ENCODE measurements at places on chromosomes 2 and 18.

GRCh38 chr2:133516405-133517026 lies 51.7 kb downstream of the NCKAP5 start:
- DNase-seq: no peak

GRCh38 chr2:234814374-234814773 lies 137.4 kb upstream of the SH3BP4 start:
- DNase-seq: no peak

- no peak for DNase-seq
Measured at GRCh38 chr18:43665105-43665788, 388.0 kb upstream of the SYT4 start.

GRCh38 chr18:55857956-55858355 lies 270.0 kb upstream of the TCF4 start:
- DNase-seq: no peak

GRCh38 chr18:56775701-56776100 lies 124.5 kb downstream of the WDR7 start:
- no peak for DNase-seq

DNA sequence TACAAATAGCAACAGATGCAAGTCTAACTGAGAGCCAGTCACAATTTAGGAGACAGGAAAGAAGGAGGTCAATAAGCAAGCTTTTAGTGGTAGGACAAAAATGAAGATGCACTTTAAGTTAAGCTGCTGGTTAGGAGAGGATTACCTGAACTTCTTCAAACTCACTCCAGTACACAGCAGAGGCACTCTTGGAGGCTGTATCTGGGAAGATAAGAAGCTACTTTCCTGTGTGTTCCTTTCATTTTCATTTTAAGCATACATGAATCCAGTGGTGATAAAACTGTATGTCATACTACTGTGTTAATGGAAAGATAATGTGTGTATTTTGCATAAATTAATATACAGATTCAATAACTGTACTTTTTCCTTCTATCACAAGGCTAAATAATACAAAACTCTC lies 49.6 kb downstream of the HYCC2 start:
- DNase-seq: no peak

- no peak for DNase-seq
Measured at GRCh38 chr2:101720732-101721131, 23.2 kb downstream of the MAP4K4 start.

DNA sequence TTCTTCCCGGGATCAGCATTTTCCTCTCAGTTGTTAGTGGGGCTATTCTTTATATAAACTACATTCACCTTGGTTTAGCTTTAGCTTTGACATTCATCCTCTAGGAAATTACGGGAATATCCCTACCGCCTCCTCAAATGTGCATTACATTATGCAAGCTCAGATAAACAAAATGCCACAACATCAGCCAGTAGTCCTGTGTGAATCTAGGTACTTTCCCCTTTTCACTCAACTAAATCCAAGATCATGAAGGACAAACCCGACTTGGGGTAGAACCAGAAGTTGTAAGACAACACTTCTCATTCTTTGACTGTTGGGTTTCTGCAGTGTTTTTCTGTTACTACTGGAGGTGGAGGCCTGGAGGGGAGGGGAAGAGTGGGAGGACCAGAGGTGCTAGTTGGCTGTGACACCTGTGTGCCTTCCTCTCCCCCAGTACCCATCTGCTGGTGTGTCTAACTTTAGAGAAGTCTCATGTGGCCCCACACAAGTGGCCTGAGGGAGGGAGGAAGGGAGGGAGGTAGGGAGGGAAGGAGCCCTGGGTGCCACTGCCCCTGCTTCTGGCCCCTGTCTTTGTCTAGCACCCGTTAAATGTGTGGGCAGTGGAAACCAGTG lies 84.8 kb upstream of the BCL2L11 start:
- DNase-seq: no peak

- DNase-seq: no peak
Measured at GRCh38 chr2:36906277-36906676, 60.1 kb downstream of the STRN start.

GRCh38 chr2:9844576-9844975 lies 1.3 kb downstream of the TAF1B start:
- no peak for DNase-seq

DNA sequence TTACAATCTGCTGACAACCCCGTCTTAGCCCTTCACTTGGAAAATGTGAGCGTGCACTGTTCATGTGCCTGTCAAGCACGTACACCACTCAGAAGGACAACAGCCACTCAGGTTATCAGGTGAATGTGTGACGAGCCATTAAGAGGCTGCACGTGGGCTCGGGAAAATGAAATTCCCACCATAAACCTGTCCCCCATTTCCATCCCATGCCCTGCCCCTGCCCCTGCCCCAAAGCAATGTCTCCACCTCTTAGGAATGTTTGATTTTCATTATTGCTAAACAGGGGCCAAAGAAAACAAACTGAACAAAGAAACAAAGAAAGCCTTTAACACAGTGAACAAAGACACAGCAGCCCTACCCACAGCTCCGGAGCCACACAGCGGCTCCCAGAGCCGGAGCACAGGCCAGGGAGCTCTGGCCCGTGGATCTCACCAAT lies 90.5 kb downstream of the TMEM18 start:
- DNase-seq: no peak

DNA sequence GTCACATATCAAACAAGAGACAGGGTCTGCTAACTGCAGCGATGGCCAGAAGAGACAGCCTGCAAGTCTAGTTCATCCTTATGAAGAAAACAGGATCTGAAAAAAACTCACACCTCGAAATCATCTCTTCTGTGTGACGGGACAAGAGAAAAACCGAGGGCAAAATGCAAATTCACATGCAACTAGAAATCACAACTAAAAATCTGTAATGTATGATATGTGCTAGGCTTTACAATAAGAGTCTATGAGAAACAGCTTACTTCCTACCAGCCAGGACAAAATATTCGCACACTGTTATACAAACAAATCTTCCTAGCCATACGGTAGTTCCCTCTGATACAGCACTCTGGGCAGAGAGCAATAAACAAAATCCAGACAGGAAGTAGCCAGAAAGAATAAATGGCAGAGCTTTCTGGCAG lies 48.8 kb downstream of the ANKRD44 start:
- DNase-seq: no peak

DNA sequence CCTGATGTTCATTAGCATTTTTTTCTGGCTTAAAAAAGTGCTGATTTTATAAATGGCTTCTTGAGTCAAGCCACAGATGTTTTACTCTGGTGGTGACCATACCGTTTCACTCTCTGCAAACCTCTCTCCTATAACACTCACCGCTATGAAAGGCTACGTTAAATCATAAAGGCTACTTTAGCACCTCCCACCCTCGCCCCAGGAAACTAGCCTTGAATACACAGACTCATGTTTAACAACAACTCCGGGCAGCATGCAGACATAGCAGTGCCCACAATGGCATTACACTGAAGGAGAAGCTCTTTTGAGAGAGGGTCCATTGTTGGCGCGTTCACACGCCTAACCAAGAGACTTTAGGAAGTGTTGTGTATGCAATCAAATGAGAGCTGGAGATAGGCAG lies 5.6 kb downstream of the MYT1L start:
- DNase-seq: no peak

- no peak for DNase-seq
Measured at GRCh38 chr18:54480616-54481015, 110.4 kb upstream of the DYNAP start.

DNA sequence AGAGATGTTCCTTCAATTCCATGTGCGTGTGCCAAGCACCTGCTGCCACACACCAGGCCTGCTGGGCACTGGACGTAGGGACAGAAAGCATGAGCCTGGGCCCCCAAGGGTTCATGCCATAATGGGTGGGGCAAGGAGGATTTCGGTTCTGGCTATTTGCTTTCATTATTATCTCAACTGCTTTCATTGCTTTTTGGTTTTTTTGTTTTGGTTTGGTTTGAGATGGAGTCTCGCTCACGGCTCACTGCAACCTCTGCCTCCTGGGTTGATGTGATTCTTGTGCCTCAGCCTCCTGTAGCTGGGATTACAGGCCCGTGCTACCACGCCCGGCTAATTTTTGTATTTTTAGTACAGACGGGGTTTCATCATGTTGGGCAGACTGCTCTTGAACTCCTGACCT lies 57.2 kb downstream of the SF3B1 start:
- DNase-seq: no peak

- DNase-seq: no peak
Measured at GRCh38 chr2:28117104-28117596, 226.6 kb downstream of the BABAM2 start.

DNA sequence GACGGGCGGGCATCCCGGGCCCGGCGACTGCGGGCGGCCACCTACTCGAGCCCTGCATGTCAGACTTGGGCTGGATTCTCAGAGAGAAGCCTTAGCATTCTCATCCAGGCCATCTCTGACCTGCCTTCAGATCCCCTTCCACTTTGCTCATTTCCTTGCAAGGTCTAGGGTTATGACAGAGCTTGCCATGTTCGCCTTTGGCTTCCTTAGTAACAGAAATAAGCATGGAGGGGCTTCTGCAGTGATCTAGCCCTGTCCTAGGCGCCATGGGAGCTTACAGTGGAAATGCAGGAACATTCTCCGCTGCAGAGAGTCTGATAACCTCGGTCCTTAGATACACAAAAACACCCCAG lies 632 bp upstream of the ACVR1 start:
- DNase-seq: no peak

GRCh38 chr2:122478117-122478516 lies 722.7 kb downstream of the TSN start:
- no peak for DNase-seq

- DNase-seq: no peak
Measured at GRCh38 chr2:132503701-132504100, 87.1 kb downstream of the GPR39 start.

DNA sequence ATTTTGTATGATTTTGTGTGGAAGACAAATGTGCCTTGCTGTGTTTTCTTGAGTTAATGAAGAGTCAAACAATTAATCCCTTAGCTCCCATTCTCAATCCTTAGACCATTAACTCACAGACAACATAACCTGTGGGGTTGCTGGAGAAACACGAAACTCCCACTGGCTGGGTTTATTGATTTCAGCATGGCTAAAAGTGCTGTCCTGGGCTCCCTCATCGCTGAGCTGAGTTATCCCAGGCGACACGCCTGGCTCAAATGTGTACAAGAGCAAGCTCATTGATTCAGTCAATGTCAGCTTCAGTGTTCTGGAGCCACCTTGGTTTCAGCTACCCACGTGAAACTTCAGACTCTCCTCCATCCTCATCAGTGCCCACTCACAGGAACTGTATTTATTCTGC lies 896.1 kb downstream of the CNTNAP5 start:
- no peak for DNase-seq

GRCh38 chr2:9300214-9300613 lies 93.6 kb downstream of the ASAP2 start:
- no peak for DNase-seq

DNA sequence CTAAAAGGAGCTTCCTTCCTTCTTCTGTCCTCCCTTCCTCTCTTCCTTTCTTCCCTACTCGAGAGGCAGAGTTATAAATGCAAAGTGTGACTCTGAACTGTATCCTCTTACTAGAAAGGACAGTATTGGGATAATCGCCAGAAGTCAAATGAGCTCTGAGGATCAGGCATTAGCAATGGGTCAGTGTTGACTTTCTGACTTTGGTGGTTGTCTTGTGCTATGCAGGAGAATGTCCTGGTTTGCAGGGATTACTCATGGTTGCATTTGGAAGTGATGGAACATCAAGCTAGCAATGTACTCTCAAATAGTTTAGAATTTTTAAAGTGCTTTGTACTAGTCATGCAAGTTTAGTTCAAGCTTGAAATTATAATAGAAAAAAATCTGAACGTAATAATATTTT lies 115.6 kb downstream of the TXNL1 start:
- DNase-seq: no peak

DNA sequence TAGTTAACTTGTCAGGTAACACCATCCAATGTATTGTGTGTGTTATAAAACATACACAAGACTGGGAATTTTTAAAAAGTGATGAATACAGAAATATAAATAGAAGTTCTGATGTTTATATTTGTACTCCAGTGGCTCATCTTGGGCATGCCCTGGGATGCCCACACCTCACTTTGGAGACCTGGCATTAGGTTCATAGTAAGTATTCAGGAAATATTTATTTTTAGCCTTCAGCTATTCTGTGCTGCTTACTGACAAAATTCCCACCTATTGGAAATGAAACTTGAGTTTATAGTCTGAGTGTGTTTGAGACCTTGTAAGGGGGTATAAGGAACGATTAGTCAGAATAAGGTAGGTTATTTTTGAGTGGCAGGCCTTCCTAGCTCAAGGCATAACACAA lies 67.5 kb downstream of the MYO1B start:
- no peak for DNase-seq

DNA sequence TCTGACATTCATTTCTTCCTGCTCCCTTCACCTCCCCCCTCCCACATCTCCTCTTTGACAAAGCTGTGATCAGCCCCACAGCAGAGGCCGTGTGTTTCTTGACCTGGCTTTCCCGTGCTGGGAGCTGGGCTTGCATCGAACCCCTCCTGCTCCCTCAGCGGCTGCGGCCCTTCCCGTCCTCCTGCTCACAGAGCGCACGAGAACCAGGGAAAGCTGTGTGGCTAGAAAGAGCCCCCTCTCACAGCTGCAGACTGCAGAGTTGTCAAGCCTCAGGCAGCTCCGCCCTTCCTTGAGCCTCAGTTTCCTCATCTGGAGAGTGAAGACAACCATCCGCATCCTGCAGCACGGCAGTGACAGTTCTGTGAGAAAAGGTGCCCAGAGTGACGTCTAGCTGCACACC lies 65.7 kb upstream of the GLI2 start:
- no peak for DNase-seq

DNA sequence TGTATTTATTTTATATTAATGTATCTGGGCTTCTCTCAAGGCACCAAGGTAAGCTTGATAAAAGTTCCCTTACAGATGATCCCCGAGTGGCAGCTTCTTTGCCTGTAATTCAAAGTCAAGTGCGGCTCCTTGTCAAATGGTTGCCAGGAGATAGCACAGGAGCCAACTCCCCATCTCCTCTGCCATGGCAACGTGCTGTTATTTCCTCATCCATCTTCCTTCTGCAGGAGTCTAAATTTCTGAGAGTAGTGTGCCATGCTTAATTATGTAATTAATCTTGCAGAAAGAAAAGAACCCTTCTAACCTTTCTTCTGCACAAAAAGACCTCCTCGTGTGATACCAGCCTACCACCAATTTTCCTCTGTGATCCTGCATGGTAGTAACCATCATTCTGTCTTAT lies 46.2 kb upstream of the ACMSD start:
- no peak for DNase-seq

DNA sequence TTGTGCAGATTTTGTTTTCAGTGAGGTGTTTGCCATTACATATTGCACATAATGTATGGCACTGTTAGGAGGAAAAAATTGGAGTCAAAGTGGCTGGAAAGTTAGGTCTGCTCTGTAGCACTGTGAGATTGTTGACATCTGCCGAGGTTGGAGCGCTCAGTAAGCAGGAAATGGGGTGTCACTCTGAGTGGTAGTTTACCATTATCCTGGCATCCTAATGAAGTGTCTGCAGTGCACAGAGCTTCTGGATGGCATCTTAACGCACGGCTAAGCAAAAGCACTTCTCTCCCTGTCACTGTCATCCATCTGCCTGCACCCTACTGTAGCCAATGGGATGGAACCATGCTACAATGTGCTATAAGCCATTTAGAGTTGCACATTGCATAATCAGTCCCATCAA lies 561.9 kb downstream of the ARHGAP15 start:
- DNase-seq: no peak

Measured in activated naive CD4-positive, alpha-beta T cell (primary cell).